Glutamatergic neuron (in vitro differentiated cells): ENCODE measurements at places on chromosomes 6 and 20.

DNA sequence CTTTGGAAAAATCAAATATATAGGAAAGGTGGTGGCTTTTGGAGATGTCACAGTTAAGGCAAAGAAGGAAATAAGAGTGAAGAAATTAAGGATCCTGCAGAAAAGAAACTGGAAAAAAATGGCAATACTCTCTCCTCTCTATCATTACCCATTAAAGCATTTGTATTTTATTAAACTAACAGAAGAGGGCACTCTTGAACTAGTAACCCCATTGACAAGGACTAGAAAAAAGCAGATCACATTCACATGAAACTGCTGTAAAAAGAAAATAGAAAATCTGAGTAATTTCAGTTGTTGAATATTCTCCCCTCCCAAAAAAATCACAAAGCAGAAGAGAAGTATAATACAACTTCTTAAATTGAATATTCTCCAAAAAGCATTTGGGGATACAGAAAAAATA is 104.1 kb upstream of the SLC35B3 start:
- DNase-seq: no peak

DNA sequence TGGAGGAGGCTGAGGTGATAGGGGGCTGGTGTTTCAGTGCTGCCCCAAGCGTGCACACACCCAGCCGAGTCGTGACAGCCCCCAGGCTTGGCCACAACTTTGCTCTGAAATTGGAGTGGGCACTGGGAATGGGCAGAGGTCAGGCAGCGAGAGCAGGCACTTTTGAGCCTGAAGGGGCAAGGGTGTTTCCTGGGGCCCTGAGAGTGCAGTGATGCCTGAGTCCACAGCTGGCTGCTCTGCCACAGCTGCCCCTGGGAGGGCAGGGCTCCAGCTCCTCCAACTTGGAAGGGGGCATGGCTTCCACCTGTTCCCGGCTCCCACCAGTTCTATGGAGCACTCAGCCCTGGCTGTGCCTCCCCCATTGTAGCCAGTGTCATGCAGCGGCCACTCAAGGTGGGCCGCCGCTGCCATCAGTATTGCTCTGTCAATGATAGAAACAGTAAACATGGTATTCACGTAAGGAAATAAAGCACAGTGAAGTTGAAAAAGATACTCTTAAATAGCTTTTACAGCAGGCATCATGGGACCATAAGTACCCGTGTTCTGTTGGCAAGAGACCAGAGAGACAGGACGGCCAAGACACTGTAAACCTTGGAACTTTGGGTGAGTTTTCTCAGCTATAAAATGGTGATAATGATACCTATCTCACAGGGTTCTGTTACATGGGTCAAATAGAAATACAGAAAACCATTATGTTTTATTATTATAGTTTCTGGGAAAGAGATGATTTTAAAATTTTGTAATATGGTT is 108.9 kb downstream of the THEMIS start:
- no peak for DNase-seq

DNA sequence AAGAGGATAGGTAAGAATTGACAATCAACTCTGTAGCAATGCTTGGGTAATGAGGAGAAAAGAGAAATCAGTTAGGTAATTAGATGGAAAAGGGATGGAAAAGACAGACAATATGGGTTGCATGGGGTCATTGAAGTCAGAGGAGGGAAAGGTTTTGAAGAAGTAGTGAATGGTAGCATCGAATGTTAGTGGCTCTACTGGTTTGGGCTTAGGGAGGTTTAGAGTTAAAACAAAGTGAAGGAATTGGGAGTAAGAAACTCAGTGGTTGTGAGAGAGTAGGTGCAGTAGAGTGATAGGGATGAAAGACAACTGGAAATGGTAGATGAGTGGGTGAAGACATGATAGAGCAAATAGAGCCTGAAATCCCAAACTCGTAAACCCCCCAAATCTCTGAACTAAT is 140.1 kb upstream of the ZFP64 start:
- no peak for DNase-seq

GRCh38 chr20:9348747-9349146 is 165.6 kb upstream of the LAMP5 start:
- DNase-seq: no peak

DNA sequence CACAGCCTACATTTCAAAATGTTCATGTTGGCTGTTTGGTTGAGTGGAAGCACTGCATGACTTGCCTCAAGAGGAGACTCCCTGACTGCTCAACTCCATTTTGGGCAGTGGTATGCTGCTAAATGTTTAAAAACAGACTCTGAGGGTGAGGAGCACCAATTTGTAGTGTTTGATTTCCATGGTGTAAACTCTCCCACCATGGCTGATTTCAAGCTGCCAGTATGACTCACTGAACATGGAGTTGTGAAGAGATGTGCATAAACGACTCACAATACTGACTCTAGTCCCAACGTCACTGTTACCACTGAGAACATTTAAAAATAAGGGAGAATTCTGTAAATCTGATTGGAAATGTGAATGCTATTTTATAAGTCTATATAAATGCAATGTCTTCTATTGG is 70.4 kb downstream of the BACH2 start:
- no peak for DNase-seq

DNA sequence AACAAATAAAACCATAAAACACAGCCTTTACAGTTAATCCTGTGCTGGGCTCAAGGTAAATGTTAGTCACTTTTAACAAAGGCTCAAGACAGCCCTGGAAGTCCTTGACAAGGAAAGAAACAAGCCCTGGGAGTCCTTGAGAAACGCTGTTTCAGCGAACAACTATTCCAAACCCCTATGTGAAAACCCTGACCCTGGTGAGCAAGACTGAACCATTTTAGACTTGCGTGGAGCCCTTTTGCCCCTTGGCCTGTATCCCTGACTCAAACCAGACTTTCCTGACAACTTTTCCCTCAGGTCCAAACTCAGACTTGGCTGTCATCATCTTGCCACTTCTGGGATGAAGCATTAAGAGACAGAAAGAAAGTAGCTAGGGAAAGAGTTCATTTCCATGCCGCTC is 180.4 kb downstream of the AIG1 start:
- DNase-seq: no peak

GRCh38 chr20:23407781-23408464 is 13.4 kb downstream of the NAPB start:
- no peak for DNase-seq

GRCh38 chr20:13042458-13042794 is 33.7 kb downstream of the SPTLC3 start:
- no peak for DNase-seq

- DNase-seq: no peak
Measured at GRCh38 chr20:48332555-48332954, 495.2 kb downstream of the PREX1 start.

DNA sequence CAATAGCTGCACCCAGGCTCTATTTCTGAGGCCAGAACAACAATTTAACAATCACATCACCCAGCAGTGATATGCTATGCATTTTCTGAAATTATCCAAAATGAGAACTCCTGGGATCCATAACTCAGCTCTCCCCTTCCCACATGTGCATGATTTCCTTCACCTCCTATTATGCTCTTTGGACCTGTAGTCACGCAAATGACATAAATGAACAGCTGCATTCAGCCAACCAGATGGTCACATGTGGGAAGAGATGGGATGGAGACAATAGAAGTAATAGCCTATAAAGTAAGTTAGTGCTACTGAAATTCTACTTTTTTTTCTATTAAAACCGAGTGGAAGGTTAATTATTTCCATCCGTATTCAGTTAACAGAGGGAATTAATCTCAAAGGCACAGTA is 662.1 kb upstream of the ID4 start:
- no peak for DNase-seq

DNA sequence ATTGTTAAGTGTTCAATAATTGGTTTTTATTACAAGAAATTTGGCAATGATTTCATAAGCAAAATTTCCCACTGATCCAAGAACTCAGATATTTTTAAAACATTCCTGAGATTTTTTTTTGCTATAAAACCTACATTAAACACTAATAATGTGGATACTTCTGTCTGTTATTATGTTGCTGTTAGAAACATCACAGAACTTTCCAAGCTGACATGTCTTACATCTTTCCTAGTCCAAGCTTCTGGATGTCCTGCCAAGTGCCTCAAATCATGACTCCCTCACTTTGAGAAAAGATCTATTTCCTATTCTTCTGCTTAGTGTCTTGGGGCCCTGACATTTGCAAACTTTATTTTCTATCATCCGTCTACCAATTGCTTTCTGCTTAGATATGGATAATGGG is 110.8 kb downstream of the RFPL4B start:
- DNase-seq: no peak

DNA sequence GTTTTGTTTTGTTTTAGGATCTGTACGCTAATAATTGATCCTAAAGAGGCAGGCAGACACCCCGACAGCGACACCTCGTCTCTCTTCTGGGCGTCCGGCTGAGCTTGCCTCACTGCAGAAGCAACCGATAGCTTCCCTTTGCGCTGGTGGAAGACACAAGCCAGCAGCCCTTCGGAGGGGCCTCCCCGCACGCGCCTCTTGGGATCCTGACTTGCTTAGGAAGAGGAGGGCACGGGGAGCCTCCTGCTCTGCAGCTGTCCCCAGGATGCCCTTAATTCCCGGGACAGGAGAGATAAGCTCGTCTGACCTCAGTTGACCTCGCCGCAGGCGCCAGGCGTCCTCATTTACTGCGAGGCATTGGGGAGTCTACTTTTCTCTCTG is 94.0 kb downstream of the CD83 start:
- DNase-seq: peak; percentile 80

- DNase-seq: no peak
Measured at GRCh38 chr6:52546678-52547077, 30.2 kb downstream of the TRAM2 start.

DNA sequence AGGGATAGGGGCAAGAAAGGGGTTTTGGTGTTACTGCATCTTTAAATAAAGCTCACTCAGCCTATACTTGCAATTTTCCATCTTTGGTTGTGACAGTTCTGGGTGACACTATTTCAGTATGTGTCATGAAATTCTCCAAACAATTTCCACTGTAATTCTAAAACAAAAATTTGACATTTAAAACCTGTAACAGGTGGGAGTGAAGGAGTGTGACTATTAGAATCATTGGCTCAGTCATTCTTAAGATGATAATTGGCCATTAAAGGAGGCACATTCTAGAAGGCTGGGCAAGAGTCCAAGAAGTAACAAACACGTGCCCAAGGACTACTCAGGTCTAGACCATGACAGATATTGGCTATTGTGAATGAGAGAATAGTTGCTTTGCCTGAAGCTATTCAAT is 153.3 kb upstream of the ARG1 start:
- DNase-seq: no peak

DNA sequence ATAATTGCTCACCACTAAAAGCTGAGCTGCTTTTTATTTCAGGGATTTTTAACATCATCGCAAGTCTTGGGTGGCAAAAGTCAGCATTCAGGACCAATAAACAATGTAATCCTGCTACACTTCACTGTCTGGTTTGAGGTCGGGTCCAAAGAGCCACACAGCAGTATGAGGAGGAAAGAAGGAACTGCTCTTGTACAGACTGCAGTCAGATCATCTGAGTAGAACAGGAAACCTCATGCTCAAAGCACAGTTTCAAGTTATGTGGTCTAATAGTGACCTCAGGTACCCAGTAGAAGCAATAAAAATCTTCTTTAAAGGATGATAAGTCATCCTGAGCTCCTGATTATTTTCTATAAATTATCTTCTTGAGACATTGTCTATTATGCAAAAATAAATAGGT is 211.4 kb downstream of the FUT9 start:
- DNase-seq: no peak

- DNase-seq: no peak
Measured at GRCh38 chr6:163288915-163289314, 125.6 kb upstream of the QKI start.

- no peak for DNase-seq
Measured at GRCh38 chr6:144263786-144264185, 21.3 kb upstream of the UTRN start.

- DNase-seq: no peak
Measured at GRCh38 chr6:34093854-34094430, 51.9 kb downstream of the GRM4 start.

DNA sequence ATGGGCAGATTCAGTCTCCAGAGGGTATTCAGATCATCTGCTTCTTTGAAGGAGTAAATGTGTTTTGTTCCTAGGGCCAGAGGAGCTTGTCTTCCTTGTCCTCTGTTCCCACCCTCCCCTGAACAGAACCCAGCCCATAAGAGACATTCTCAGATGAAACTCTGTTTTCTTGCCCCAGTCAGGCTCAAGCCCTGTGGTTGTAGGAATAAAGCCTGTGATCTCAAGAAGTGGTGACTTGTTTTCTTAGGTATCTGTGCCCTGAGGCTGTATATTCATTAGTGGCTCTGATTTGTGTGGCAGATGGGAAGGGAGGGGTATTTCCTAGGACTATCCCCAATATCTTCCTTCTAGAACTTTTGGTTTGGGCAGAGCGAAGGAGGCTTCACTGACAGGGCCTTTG is 27.9 kb downstream of the GSS start:
- no peak for DNase-seq

GRCh38 chr6:106501960-106502371 is 127.3 kb downstream of the RTN4IP1 start:
- no peak for DNase-seq

- DNase-seq: peak; percentile 18
Measured at GRCh38 chr20:63313349-63314014, 20.5 kb downstream of the COL20A1 start.

DNA sequence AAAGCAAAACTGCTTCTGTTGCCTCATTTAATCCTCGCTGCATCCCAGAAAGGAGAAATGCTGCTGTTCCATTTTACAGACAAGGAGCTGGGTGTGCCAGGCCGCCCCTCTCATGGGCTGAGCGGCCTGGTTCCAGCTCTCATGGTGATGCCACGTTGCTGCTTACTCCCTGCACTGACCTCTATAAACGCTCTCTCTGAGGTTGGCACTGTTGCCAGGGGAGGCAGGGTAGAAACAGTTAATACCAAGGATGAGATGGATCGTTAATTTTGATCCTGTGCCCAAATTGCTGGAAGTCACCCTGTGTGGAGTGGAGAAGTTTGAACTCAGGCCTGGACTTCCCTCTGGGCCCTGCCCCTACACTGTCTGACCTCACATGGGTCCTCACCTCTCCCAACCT is 25.6 kb downstream of the SIRPA start:
- DNase-seq: no peak

DNA sequence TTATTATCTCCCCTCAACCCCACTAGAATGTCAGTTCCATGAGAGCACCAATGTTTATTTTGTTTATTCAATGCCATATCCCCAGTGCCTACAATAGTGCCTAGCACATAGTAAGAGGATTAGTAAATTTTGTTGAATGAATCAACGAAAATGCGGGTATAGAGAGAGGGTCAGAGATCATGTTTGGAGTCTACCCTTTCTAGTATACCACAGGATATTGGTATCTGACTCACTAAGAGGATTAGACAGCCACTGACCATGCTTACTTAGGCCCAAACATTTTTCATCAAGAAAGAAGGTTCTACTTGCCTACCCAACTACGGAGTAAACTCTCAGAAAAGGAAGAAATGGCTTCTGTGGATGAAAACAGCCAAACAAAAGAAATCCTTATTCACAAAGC is 356.8 kb downstream of the BTBD9 start:
- no peak for DNase-seq

- no peak for DNase-seq
Measured at GRCh38 chr6:128150376-128150775, 249.5 kb upstream of the THEMIS start.

DNA sequence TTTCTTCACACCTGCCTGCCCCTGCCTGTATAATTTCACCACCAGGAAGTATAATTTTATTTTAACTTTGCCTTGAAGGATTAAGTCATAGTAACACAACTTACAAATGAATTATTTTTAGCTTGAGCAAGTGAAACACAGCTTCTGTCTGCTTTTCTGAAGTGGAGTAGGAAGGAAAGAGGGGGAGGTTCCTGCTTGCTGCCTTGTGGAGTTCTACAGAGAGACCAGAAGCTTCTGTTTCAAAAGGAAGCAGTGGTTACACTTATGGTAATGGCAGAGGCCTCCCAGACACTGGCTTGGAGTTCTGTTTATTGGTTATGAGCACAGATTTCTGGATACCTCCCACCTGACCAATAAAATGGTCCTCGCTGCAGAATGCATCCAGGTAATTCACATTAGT is 159.6 kb downstream of the TMEM200A start:
- DNase-seq: no peak
